ENCODE measurements at places on chromosomes 5 and 9.

GRCh38 chr5:139635606-139636206, 12.4 kb upstream of the CXXC5 start:
- DNase-seq = peak; percentile 94

GRCh38 chr5:168796000-168796399, 216.8 kb upstream of the PANK3 start:
- DNase-seq = no peak

DNA sequence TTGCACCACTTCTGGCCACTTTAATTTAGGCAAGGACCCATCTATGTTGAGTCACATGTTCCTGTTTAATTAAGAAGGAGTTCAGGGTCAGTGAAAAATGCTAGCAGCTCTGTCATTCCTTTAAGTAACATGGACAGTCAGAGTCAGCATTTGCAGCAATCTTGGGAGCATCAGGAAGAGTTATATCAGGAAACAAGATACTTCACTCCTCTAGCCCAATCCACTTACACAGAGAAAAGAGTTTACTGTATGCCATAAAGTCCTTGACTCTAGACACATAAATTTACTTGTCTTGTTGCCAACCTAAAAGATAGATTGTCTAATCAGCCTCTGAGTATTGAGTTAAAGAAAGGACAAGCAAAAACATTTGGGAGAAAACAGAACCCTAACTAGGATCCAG, 266.7 kb downstream of the PJA2 start:
- no peak for DNase-seq

DNA sequence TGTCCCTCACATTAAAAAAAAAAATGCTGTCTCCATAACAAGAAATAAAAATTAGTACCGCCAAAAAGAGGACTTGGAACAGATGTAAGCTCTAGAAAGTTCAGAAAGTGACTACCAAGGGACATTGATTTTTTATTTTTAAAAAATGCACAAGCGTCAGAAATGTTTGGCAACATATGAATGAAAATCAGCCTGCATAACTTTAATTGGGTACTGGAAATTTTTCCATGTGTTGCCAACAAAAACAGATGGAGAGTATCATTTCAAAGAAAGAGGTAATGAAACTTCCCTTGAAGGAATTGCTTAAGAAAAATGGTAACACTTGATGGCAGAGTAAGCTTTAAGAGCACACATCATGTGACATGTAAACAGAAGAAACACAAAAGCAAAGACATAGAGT, 47.2 kb downstream of the OR2K2 start:
- no peak for DNase-seq

GRCh38 chr5:139061856-139062255, 136.3 kb downstream of the SIL1 start:
- DNase-seq = no peak

DNA sequence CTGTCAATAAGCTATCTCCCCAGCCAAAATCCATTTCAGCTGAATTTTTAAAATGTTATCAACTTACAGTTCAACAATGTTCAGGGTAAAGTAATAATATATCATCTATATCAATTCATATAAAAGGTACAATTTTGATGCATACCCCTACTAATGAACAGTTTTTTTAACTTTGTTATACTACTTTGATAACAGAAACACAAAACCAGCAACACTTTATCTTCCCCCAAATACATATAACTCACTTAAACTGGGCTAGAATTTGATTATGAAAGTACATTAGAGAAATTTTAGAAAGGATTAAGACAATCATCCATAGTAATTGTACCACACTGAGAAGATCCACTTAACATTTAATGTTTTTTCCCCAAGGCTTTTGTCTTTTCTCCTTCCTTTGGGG, 5.1 kb downstream of the CDO1 start:
- no peak for DNase-seq

GRCh38 chr5:132190161-132190817, 37.4 kb downstream of the P4HA2 start:
- no peak for DNase-seq

GRCh38 chr9:128731093-128731492, 7.2 kb upstream of the ZDHHC12 start:
- no peak for DNase-seq

GRCh38 chr5:820245-820644, 30.5 kb downstream of the ZDHHC11 start:
- no peak for DNase-seq

DNA sequence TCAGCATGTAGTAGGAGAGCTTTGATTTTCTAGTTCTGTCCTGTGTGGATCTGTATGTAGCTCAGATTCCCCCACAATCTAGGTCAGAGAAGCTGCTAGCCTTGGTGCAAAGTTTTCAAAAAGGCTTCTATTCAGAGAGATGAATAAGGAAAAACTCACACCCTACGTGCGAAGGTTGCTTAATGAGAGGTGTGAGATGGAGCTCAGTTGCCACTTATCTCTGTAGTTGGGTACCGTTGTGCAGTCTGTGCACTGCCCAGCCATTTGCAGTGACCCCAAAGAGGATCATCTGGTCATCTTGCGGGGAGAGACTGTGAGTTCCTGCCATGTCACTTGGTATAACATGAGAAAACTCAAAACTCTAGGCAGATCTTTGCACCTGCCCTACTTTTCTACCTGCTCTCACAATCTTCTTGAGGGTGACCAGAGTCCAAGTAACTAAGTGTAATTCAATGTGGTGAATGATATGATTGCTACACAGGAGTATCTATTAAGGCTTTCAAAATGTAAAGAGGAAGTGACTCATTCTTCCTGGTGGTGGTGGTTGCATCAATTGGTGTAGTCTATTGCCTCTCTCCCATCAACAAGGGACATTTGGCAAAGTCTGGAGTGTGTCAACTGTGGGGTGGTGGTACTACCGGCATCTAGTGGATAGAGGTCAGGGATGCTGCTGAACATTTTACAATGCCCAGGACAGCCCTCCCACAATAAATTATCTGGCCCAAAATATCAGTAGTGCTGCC, 65.2 kb downstream of the TMC1 start:
- peak; percentile 64 for DNase-seq

DNA sequence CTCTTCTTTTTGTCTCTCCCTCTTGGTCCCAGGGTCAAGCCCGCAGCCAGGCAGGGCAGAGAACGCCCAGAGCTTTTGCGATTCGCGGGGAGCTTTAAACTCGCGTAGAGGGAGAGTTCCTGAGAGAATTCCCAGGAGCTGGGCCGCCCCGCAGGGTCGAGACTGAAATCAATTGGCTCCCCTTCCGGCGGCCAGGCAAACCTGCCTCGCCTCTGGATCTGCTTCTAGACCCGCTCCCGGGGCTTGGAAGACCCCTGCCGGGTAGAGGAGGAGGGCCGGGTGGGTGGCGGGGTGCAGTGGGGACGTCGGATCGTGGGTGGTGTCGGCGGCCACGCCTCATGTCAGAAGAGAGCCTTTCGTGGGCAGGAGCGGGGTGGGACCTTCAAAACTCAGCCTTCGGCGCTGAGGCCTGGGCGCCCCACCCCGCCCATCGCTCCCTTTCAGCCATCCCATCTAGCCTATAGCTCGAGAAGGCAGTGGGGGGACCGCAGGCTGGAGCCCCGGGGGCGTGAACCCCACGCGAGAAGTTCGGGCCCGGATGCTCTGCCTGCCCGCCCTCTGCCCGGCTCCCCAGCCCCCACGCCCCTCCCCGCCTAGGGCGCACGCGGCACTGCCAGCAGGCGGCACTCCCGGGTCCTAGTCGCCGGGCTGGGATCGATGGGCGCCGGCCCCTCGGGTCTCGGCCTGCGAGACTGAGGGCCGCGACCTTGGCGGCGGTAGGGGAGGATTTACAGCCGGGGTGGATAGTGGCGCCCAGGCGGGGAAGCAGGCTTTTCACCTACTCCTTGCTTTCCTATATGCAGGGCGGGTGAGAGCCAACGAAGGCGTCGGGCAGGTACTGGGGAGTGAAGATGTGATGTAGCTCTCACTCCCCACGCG, 6.1 kb downstream of the PRDM6 start:
- DNase-seq = no peak

DNA sequence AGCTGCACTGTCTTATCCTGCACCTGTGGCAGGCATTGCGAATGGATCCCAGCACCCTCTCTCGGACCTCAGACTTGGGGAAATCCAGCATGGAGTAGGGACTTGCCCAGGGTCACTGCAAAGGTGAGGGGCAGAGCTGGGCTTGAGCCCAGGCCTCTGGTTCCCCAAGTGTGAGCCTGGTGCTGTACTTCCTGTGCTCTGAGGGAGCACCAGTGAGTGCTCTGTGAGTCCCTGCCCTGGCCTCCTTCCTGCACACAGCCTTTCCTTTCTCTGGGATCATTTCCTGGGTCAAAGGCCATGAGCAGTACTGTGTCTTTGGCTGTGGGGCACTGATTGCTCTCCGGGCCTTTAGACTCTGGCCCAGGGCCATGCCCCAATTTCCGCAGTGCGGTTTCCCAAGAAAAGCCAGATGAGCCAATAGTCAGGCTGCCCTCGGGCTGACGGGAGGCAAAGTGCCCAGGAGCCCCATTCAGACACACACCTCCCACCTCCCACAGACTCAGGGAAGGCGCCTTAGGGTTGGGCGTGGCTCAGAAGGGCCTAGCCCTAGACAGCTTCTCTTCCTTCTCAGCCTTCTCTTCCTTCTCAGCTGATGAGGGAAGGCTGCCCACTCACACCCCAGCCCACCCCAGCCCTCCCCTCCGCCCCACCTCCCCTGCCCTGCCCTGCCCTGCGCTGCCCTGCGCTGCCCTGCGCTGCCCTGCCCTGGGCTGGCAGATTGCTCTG, 23.3 kb upstream of the TRIM14 start:
- DNase-seq = no peak

GRCh38 chr5:61811052-61811451, 479.0 kb downstream of the ZSWIM6 start:
- DNase-seq = no peak

GRCh38 chr9:112078432-112078831, 96.7 kb downstream of the SUSD1 start:
- no peak for DNase-seq

DNA sequence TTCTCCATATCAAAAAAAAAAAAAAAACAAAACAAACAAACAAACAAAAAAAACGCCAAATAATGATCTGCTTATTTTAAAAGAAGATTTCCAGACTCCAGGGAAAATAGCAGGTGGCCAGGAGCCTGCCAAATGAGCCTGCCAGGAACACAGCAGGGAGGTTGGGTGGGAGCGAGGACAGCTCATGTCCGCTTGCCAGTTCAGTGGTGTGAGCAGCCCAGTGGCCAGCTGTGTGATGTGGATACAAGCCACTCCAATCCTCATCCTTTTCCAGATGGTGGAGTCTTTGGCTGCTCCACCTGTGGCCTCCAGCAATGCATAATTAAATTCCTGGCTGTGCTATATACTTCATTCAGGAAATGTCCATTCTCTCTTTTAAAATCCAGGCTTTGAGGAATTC, 1025.1 kb upstream of the C9orf72 start:
- DNase-seq = no peak

DNA sequence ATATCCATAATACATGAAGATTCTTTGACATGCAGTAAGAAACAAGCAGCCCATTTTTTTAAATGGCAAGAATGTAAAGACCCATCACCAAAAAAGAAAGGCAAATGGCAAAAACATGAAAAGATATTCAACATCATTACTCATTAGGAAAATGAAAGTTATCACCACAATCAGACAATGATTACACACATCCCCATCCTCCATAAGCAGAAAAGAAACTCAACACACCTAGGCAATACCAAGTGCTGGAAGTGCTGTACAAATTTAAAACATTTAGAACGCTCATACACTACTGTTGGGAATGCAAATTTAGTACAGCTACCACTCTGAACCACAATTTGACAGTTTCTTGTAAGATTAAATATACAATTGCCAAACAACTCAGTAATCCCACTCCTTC, 466.7 kb downstream of the ACTL7B start:
- no peak for DNase-seq

GRCh38 chr5:153807801-153808200, 230.9 kb downstream of the FAM114A2 start:
- no peak for DNase-seq

DNA sequence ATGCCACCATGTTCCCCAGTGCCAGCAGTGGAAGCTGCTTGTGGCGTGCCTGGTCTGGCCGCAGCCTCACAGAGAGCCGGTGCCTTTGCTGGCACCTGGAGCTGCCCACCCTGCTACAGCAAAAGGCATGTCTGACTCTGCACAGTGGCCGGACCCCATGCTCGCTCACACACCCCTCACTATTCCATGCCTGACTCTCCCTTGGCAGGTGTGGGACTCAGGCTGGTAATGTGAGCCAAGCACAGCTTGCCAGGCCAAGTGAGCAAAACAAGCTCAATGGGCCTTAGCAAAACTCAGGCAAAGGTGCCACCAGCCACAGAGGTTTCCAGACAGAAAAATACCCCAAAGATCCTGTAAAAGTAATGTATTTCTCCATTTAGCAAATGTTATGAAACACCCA, 15.5 kb downstream of the GNA14 start:
- no peak for DNase-seq

GRCh38 chr9:108972626-108973209, 38.5 kb downstream of the ABITRAM start:
- no peak for DNase-seq

DNA sequence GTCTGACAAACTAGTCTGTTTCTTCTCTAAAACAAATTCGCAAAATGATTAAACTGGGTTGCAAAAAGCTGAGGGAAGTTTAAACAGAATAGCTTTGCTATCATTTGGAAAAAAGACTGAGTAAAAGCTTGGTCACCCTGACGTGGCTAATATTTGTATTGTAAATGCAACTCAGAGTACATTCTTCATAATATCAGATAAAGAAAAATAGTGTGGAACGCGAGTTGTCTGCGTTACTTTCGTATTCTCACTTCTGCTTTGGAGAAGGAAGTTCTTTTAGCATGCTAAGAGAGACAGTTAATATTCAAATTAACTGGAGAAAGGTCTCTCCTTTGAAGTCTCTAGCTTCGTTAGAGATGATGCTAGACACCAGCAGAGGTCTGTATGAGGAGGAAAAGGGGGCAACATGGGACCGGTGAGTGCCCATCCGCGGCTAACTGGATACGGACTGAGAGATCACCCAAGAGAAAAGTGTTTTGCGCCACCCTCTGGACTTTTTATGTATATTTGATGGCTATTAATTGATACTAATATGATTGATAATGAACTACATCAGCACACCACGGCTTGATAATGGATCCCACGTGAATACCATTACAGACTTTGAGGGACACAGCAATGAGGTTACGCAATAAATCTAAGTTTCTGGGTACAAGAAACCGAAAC, 2.9 kb upstream of the CNTRL start:
- peak; percentile 60 for DNase-seq

GRCh38 chr5:141783005-141783946, 94.9 kb downstream of the PCDH1 start:
- DNase-seq = no peak

- no peak for DNase-seq
Observed at GRCh38 chr9:102911185-102911584, 83.9 kb upstream of the CYLC2 start.

DNA sequence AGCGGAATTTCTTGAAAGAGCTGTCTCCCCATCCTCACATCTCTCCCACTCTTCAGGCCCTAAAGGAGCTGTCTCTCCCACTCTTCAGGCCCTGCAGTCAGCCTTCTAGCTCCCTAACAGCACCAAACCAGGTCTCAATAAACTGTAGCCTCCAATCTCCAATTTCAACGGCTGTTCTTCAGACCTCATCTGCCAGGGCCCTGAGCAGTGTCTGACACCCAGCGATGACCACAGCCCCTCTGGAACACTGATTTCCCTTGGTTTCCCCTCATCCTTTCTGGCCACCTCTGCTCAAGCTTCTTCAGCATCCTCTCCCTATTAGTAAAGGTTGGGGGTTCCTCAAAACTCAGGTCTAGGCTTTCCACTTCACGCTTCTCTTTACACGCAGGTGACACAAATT, 1.6 kb upstream of the P4HA2 start:
- no peak for DNase-seq
